Airway epithelial cell (primary cell): ENCODE measurements at places on chromosomes 6 and 20. TPM values are rescaled to one million over a fixed set of nuclear protein-coding genes. Genes with fewer than 3 reads are reported as not detected.

The F13A1 gene
- total RNA-seq = 0.05 TPM in 1 of 2 replicates, not detected in the other

The ETV7 gene
- total RNA-seq = 0.14 and 0.51 TPM in 2 replicates

The CASS4 gene
- total RNA-seq = 0.21 TPM in 1 of 2 replicates, not detected in the other

The SPATS1 gene
- not detected in 2 replicates for total RNA-seq

The SIM1 gene
- total RNA-seq = not detected in 2 replicates

The PRDM13 gene
- total RNA-seq = not detected in 2 replicates

The TAF4 gene
- total RNA-seq = 9.9 and 13.5 TPM in 2 replicates

The MEP1A gene
- total RNA-seq = 0.14 and 0.21 TPM in 2 replicates

The ZNF334 gene
- 1.3 and 2.0 TPM in 2 replicates for total RNA-seq
